ENCODE measurements at places on chromosomes 3 and 15.

- DNase-seq: no peak
Observed at GRCh38 chr15:51155891-51156290, 61.2 kb upstream of the TNFAIP8L3 start.

- DNase-seq: no peak
Observed at GRCh38 chr3:118781839-118782238, 252.8 kb downstream of the IGSF11 start.

- DNase-seq: no peak
Observed at GRCh38 chr3:101193957-101194356, 126.4 kb downstream of the IMPG2 start.

GRCh38 chr15:39504808-39505207 lies 76.1 kb upstream of the THBS1 start:
- DNase-seq: no peak

- no peak for DNase-seq
Observed at GRCh38 chr3:154168998-154169795, 48.0 kb downstream of the ARHGEF26 start.
